Thoracic aorta (tissue), 2 donors: ENCODE measurements at places on chromosomes 3 and 15. TPM values are rescaled to one million over a fixed set of nuclear protein-coding genes. Genes with fewer than 3 reads are reported as not detected.

The NOP10 gene
- total RNA-seq, result 28.9 TPM

The STRA6 gene
- total RNA-seq, result 0.28 TPM

The MESP1 gene
- total RNA-seq, result 0.95 TPM

The C15orf39 gene
- total RNA-seq, result 45.2 TPM

The NPAP1 gene
- total RNA-seq, result not detected

The DYNLT2B gene
- not detected for total RNA-seq

The ST8SIA2 gene
- total RNA-seq, result not detected

The CYP11A1 gene
- total RNA-seq, result not detected

The CADPS gene
- 7.2 TPM for total RNA-seq

The CLEC3B gene
- 202 TPM for total RNA-seq

The CSTA gene
- total RNA-seq, result not detected

- no peak for DNase-seq
Measured at GRCh38 chr3:48280881-48281280, 40.0 kb downstream of the ZNF589 start.

GRCh38 chr15:59918994-59919951 lies 84.8 kb upstream of the FOXB1 start:
- no peak for DNase-seq

GRCh38 chr15:33027306-33028035 lies 167.0 kb downstream of the FMN1 start:
- DNase-seq, result no peak

DNA sequence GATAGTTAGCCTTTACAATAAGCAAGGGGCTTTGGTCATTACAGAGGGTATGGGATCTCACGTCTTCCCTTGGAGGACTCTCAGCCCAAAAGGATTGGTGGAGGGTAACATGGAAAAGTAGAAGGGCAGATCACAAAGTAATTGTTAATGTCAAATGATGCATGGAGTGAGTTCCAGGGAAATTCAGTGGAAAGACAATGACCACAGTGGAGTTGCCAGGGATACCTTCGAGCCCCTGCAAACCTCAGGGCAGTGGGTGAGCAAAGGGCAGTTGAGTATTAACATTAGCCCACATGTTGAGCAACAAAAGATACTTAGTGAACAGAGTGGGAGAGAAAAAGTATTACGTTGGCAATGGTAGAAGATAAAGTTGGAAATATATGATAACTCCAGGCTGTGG lies 593.4 kb upstream of the NR2F2 start:
- DNase-seq, result no peak

- no peak for DNase-seq
Measured at GRCh38 chr15:51840692-51841091, 11.2 kb downstream of the TMOD3 start.

DNA sequence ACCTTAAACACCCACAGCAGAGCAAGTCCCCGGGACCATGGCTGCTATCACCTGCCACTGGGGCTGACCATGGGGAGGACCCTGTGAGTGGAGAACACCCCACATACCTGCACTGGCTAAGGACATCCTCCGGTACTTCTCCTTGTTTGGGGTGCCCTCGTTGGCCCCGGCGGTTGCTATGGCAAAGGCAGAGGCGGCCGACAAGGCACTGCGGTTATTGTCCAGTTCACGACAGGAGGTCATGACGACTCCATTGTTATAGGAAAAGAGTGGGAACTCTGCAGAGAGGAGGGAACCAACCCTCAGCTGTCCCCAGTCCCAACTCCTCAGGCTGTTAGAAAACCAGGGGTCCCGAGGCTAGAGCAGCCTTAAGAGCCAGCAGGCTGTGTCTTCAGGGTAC lies 54.8 kb upstream of the CTSH start:
- no peak for DNase-seq

GRCh38 chr15:40598126-40598525 lies 4.1 kb downstream of the KNL1 start:
- no peak for DNase-seq

DNA sequence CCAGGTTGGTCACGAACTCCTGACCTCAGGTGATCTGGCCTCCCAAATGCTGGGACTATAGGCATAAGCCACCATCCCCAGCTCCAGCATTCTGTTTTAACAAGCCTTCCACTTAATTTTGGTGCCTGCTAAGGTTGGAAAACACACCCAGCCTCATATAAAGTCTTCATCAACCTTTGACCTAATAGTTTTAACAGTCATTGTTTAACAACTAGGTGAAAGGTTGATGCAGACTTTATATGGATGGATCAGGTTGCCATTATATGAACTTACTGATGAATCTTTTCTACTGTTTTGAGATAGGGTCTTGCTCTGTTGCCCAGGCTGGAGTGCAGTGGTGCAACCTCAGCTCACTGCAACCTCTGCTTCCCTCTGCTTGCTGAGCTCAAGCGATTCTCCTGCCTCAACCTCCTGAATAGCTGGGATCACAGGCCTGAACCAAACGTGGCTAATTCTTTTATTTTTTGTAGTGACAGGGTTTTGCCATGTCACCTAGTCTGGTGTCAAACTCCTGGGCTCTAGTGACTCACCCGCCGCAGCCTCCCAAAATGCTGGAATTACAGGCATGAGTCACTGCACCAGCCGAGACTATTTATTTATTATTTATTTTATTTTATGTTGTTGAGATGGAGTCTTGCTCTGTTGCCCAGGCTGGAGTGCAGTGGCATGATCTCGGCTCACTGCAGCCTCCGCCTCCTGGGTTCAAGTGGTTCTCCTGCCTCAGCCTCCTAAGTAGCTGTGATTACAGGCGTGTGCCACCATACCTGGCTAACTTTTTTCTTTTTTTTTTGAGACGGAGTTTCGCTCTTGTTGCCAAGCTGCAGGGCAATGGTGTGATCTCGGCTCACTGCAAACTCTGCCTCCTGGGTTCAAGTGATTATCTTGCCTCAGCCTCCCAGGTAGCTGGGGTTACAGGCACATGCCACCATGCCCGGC lies 3.1 kb upstream of the RPAP1 start:
- DNase-seq, result no peak

GRCh38 chr3:64623125-64623524 lies 64.7 kb downstream of the ADAMTS9 start:
- no peak for DNase-seq

- DNase-seq, result no peak
Measured at GRCh38 chr3:37826933-37827332, 34.7 kb upstream of the CTDSPL start.

GRCh38 chr3:115469649-115470048 lies 153.7 kb upstream of the GAP43 start:
- no peak for DNase-seq

DNA sequence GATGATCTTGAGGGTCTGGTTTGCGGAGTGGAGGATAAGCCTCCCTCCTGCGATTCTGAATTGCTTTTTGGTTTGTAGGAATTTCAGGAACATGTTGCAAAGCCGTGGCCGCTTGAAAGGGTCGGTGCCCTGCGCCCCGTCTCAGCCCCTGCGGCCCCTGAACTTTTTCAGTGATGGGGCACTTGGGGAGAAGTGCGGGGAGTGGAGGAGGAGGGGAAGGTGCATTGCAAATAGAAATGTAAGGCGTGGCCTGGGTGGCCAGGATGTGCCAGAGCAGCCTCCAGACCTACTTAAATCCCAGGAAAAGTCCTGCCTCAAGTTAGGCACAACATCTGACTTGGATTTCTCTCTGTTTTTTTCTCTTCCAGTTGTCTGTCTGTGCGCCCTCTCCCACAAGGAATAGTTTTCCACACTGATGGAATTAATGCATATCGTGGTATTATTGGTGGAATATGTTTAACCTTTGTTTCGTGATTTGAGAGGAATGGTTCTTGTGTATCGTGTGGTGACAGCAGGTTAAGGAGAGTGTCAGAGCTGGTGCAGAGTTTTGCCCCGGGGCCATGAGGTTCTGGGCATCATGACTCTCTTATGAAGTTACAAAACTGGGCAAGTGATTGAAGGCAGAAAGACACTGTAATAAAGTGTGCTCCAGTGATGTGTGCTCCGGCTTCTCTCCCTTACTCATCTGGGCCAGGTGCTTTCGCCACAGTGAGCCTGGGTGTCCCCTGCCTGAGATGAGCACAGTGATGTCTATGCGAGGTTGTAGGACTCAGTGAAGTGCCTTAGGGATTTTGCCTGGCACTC lies 153.8 kb downstream of the PGPEP1L start:
- DNase-seq, result no peak

DNA sequence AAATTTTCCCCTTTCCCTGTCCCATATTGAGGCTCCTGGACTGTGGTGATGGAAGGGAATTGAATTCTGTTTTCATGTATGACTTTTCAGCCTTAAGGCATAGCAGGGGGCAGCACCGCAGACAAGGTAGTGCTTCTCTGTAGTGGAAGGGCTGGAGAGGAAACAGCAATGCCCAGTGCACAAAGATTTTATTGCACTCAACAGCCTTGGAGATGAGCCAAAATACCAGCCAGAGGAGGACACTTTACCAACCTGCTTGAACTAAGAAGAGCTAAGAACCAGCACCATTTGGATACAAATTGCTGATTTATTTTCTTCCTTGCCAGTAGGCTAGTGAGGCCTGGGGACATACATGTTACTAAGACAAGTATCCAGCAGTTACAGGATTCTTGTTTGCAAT lies 98.7 kb downstream of the KCNMB2 start:
- DNase-seq, result no peak

DNA sequence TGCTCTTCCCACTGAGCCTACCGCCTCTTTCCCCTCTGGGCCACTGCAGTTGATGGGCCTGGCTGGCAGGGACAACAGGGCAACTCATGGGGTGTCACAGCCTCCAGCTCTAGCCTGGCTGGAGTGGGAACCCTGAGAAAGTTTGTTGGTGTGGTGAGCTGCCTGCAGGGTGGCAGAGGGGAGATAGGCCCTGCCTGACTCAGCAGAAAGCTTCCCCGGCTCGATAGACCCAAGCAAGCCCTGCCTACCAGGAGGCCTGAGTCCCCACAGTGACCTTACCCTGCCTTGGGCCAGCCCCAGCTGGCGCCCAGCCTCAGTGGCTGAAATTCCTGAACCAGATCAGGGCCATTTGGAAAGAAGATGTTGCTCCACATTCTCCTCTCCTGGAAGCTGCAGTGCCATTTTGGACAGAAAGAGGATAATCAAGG lies 29.4 kb downstream of the ABTB1 start:
- no peak for DNase-seq

- DNase-seq, result peak; percentile 4
Measured at GRCh38 chr3:44584646-44585501, at the start of gene ZNF660. ZNF660 (plus strand) TSS chr3:44584964; CDS start chr3:44594194, 9,230 bp downstream.

DNA sequence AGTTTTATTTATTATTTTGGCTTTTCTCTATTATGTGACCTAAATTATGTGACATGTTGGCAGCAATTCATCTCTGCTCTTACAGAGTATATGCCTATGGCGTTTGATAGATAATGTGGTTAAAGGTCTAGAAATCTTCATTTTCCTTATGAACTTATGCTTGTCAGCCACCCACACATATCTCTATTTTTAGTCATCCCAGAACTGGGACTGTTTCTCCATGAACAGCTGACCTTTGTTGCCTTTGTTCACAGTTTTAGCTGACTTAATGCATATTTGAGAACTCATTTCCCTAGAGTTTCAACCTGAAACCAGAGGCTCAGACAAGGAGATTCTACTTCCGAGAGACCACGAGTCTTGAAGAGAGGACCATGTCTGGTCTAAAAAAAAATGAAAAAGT lies 176.5 kb downstream of the RAP2B start:
- DNase-seq, result no peak

GRCh38 chr3:27535809-27536392 lies 51.7 kb upstream of the SLC4A7 start:
- DNase-seq, result no peak

DNA sequence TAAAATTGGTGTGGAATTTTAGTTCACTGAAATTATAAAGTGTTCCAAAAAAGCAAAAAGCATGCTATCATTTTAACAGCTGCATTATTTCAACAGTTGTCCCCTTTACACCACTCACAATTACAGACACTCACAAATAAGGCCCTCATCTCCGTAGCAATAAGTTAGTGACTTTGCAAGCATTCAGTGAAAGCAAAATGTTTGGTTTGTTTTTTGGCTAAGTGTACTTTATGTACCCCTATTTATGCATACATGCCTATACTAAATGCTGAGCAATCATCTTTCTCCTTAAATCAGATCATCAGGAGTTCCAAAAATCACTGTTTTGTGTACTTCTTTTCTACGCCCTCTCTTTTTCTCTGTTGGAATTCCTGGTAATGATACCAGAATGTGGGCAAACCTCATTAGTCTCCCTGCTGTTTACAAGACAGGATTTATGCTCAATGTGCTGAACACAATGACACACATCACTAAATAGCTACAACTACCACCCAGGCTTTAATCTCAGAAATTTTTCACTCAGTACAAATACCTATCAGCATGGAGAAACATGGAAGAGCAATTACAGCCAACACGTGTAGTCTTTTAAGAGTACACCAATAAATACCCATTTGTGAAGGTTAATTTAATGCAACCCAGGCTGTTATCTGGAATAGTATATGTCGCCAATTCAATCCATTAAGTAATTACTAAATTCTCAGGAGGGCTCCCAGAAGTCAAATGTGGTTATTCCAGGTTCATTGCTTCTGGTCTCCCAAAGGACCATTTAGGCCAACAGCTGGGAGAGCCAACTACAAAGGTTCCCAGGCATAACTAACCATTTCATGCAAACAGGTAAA lies 12.0 kb downstream of the ALDH1A2 start:
- DNase-seq, result no peak

- no peak for DNase-seq
Measured at GRCh38 chr3:116815831-116816588, 106.4 kb downstream of the TUSC7 start.

GRCh38 chr15:90419206-90419605 lies 31.2 kb downstream of the IQGAP1 start:
- no peak for DNase-seq

- no peak for DNase-seq
Measured at GRCh38 chr3:61177450-61177849, 73.8 kb downstream of the FHIT start.

DNA sequence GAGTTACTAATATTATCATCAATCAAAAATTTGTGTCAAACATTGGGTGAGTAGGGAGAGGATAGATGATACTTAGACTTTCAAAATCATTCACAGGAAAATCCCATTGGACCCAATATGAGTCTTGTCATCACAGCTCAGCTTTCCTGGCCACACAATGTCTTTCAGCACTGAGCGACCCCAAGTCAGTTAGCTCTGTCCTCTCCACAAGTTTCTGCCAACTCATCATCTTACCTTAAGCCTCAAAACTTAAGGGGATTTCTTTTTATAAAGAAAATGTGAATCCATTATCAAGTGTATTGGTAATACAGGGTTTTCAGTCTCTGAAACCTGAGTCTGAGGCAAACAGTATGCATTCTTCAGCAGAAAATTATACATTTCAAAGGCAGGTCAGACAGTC lies 55.8 kb downstream of the SUMF1 start:
- DNase-seq, result no peak

GRCh38 chr15:98233873-98234272 lies 273.4 kb downstream of the ARRDC4 start:
- DNase-seq, result no peak

DNA sequence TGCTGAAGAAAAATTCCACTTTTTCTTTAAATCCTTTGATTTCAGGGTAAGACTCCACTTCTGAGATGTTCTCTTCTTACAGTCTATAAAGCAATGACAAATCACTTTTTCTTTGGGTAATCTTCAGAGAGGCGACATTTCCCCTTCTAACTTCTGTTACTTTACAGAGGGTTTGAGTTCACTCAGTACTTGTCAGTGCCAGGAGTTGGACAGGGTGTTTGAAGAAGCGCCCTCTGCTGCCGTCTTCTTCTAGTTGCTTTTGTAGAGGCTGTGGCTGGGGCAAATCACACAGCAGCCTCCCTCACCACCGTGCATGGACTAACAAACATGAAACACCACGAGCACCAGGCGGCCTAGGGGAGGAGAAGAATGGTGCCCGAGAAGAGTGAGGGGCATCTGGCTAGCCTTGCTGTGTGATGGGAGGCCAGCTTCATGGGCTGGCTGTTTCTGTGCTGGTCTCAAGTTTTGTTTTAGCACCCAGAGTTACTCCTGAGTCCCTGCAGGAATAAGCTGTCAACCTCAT lies at the start of gene CD80:
Gene CD80 (minus strand): TSS at position 174 of the 523 bp plus-strand sequence. CDS start 1,886 bp downstream, outside the sequence.
- no peak for DNase-seq

GRCh38 chr3:49889296-49889695 lies 14.4 kb downstream of the MST1R start:
- no peak for DNase-seq
